ENCODE measurements at places on chromosomes 1 and 21.

DNA sequence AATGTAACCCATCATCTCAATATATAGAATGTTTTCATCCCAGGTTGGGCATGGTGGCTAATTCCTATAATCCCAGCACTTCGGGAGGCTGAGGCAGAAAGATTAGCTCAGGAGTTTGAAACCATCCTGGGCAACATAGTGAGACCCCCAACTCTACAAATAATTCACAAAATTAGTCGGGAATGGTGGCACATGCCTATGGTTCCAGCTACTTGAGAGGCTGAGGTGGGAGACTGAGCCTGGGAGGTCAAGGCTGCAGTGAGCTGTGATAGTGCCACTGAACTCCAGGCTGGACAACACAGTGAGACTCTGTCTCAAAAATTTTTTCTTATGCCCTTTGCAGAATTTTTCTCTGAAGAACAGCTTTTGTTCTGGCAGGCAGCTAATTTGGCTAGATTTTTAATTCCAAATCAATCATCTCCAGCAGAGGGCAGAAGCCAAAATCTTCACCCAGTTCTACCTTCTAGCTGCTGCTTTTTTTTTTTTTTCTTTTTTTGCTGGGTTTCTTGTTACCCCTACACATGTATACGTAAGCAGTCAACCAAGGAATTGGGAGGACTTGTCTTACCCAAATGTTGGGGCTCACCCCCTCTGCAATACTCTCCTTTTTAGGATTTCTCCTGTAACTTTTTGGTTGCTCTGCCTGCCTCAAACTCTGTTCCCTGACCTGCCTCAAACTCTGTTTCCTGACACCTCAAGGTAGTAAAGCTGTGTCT is 2.7 kb upstream of the RAD54L start:
- peak; percentile 35 for DNase-seq

DNA sequence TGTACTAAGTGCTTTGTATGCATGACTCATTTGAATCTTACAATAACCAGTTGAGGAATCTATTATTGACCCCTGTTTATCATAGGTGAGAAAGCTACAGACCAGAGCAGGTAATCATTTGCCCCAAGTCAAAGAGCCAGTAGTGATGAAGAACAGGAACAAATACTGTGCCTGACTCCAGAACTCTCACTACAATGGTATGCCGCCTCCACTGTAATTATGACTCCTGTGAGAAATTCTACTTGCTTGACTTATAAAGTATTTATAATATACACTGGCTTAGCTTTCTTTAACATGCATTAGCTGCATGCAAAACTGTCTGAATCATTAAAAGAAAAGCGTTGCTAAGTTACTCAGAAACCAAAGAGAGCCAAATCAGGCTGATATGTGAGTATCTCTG is 92.6 kb downstream of the ZNF281 start:
- no peak for DNase-seq

- no peak for DNase-seq
Observed at GRCh38 chr1:205172729-205173366, 38.7 kb downstream of the DSTYK start.

- DNase-seq: no peak
Observed at GRCh38 chr1:201945157-201945556, 1.2 kb downstream of the LMOD1 start.

GRCh38 chr1:215114154-215114933 is 31.8 kb downstream of the KCNK2 start:
- no peak for DNase-seq
